ENCODE measurements at places on chromosomes 5 and 9.

- no peak for DNase-seq
Measured at GRCh38 chr9:81207651-81208050, 481.7 kb downstream of the TLE1 start.

- no peak for DNase-seq
Measured at GRCh38 chr5:78527054-78527859, 121.3 kb downstream of the LHFPL2 start.

DNA sequence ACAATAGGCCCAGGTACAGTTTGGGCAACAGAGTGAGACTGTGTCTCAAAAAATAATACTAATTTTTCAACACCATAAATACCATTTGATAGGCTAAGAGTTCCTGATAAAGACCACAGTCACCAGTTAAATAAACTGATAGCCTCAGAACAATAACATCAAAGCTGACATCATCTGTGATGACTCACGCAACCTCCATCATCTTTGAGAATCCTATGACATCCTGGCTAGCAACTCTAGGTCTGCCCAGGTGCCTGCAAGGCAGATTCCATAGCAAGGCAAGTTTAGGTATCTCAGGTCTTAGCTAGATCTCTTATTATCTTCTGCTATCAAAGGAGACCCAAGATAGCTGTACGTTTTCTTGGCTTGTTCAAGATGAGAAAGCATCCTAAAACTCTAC is 30.5 kb upstream of the UBAP2 start:
- no peak for DNase-seq

DNA sequence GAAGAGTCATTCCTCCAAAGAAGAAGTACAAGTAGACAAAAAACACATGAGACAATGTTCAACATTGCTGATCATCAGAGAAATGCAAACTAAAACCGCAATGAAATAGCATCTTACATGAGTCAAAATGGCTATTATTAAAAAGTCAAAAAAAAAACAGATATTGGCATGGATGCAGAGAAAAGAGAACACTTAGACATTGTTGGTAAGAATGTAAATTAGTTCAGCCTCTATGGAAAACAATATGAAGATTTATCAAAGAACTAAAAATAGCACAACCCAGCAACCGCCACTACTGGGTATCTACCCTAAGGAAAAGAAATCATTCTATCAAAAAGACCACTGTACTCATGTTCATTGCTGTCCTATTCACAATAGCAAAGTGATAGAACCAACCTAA is 157.5 kb downstream of the CHSY3 start:
- no peak for DNase-seq

- no peak for DNase-seq
Measured at GRCh38 chr5:171242521-171242920, 66.5 kb upstream of the TLX3 start.

DNA sequence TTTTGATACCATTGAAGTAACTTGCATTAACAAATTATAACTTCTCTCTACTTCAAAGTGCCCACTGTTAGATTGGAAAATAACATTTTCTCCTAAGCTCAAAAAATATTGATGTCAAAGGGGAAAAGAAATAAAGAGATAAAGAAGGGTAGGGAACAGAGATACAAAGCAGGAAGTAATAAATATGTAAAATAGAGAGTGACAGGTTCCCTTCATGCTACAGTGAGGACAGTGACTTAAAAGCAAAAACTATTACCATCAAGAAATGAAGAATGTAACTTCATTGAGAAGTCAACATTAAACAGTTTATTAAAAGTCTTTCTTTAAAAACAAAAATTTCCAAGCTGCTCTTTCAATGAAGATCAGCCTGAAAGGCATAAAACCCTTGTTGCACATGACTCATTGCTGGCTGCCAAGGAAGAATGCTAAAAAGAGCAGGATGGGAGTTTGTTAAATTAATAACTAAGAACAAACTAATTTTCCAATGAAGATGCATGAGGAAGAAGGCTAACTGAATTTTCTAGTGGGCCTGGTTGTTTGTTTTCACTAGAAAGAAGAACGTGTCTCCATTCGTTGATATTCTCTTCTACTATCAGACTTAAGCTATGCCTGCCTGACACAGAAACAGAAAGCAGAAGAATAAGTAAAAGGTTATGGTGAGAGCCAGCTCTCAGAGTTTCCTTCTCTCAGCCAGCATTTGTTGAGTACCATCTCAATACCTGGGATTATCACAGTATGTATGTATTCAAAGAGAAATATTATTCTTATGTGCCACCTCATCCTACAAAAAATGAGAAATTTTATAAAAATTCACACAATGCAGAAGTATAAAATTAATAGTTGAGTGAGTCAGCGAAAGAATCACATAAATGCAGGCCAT is 197.8 kb upstream of the NREP start:
- no peak for DNase-seq

- DNase-seq = no peak
Measured at GRCh38 chr5:126745259-126745992, 31.5 kb upstream of the LMNB1 start.

GRCh38 chr9:136541179-136541578 is 4.7 kb downstream of the NOTCH1 start:
- DNase-seq = no peak

- DNase-seq = no peak
Measured at GRCh38 chr5:82095536-82095935, 123.7 kb downstream of the ATG10 start.

GRCh38 chr5:80990971-80991370 is 30.8 kb downstream of the RASGRF2 start:
- no peak for DNase-seq

- DNase-seq = no peak
Measured at GRCh38 chr9:91856419-91856818, 93.6 kb downstream of the ROR2 start.

DNA sequence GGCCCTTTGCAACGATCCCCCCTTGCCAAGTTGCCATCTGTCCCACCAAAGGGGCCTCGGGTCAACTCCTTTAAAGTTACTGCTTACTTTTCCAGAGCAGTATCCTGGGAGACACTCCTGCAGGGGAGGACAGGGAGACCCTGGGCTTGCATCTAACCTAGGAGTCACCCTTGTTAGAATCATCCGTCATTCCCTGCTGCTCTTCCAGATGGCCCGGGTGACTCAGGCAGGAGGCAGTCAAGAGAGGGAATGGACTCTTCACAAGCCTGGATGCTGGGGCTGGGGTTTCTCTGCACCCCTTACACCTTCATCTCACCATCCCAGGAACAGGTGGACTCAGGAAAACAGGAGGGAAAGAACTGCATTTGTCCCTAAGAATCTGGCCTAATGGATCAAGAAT is 175.6 kb downstream of the GABBR2 start:
- no peak for DNase-seq

Measured in NCI-H1930 (cell line).